ENCODE measurements at places on chromosomes 12 and 14.
A peak's percentile ranks its signal among the peaks of the same experiment; 100 is the strongest.

DNA sequence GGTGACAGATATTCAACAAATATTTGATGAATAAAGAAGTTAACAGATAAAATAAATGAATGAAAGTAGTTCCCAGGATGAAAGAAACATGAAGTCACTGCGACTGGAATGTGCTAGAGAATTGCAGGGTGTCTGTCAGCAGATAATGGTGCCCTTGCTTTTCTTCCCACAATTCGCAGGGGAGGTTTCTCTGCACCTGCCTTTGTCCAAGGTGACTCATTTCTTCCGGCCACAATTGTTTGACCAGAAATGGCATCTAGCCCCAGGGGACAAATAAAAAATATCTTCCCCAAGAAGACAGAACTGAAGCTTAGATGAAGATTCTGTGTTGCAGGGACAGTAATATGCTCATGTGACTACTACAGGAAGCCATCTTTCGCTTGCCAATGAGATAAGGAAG is 316.1 kb upstream of the TBX3 start:
- peak; percentile 57 for DNase-seq

DNA sequence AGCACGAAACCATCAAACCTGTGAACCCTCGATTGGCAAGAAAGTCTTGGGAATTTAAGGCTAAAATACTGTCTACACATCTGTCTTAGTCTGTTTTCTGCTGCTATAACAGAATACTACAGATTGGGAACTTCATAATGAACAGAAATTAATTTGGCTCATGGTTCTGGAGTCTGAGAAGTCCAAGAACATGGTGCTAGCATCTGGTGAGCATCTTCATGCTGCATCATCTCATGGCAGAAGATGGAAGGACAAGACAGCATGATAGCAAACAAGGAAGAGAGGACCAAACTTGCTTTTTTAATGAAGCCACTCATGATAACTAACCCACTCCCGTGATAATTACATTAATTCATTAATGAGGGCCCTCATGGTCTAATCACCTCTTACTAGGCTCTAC is 102.0 kb upstream of the CDKN3 start:
- DNase-seq = no peak

DNA sequence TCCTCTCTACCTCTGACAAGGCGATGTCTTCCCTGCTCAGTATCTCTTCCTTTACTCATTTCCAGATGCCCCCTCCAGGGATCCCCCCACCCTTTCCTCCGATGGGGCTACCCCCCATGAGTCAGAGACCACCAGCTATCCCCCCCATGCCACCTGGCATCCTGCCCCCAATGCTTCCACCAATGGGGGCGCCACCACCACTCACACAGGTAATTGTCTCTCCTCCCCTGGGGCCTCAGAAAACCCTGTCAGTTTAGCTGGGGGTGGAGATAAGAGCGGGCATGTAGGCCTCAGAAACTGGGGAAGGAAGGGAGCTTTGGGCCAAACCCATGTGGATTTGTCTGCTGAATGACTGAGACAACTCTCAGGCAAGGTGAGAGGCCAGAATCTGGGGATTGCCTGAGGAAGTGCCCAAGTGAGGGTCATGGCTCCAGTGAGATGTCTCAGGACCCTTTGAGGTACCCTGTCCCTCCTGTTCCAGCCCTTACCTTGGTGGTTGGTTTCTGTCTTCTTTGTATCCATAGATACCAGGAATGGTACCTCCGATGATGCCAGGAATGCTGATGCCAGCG is 8.1 kb downstream of the PRPF40B start:
- no peak for DNase-seq

DNA sequence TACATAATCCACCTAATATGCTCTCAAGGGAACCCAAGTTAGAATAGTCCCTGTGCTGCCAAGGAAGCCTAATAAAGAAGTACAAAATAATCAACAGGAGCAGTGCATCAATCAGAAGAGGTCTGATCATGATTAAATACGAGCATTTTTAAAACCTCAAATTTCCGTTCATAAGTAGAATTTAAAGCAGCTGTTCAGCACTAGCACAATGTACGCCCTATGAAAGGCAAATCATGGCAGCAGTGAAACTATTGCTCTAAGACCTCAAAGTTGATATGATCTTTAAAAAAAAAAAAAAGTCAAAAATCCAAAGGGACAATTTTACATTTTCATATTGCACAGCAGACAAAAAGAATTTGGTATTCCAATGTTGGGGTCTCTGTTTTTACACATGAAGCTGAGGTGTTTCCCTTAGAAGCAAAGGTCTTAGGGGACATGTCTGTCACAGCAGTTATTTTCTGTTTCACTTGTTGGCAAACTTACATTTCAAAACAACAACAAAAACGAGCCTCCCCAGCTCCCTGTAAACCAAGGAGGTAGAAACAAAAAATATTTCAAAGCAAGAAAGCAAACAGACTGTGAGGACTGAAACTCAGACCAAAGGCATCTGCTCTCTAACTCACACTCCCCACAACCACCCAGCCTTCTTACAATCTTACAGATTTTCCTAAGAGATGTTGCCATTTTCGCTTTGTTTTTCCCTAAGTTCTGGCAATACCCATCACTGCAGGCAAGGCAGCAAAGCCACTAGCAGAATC is 28.2 kb downstream of the SOX5 start:
- peak; percentile 9 for DNase-seq

DNA sequence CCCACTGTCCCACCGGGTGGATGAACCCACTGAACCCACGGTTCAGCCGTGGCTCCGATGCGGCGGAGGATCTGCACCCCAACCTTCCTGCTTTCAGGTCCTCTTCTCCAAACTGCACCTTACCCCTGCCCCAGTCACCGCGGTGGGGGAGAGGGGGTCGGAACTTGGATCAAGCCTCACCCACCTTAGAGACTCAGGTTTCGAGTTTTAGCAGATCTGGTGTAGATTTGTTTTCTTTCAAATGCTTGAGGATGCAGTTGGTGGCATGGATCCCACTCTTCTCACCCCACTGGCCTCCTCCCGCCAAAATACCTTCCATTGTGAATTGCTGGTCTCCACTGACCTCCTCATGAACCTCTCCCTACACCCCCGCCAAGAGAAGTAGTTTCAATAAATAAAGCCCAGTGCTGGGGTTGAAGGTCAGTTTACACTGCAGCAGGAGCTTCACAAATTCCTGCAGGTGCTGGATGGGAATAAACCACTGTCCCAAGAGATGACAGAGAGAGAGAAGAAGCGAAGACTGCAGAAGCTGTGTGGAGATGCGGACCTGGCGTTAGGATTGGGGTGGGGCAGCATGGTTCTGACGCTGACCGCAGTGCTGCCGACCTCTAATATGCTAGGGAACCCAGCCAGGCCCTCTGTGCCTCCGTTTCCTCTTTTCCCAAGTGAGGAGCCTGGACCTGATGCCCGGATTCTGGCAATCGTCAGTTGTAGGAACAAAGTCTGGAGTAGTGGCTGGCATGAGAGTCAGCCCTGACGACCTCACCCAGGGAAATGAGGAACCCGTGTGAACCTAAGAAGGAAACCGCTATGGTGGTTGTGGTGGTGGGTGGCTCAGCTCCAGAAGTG is 7.4 kb downstream of the TTC6 start:
- no peak for DNase-seq

GRCh38 chr14:69014829-69015259 is 35.7 kb upstream of the ACTN1 start:
- DNase-seq = no peak

Data from choroid plexus epithelial cell (primary cell).